Left ventricle myocardium inferior (tissue), 1 donor: ENCODE measurements at places on chromosomes 4 and X. TPM values are rescaled to one million over a fixed set of nuclear protein-coding genes. Genes with fewer than 3 reads are reported as not detected.

Gene FSTL5
- total RNA-seq = not detected

Gene RBM10
- 27.8 TPM for total RNA-seq

Gene AFF1
- total RNA-seq = 67.9 TPM

Gene PCYT1B
- total RNA-seq = 0.36 TPM

Gene AFM
- total RNA-seq = not detected

Gene CHRNA9
- total RNA-seq = not detected

Gene NAP1L5
- 3.5 TPM for total RNA-seq

Gene MPP1
- total RNA-seq = 32.9 TPM

Gene ASMTL
- 36.5 TPM for total RNA-seq

Gene ACOT9
- total RNA-seq = 49.1 TPM

Gene SPARCL1
- 292 TPM for total RNA-seq

Gene SYNPO2
- 239 TPM for total RNA-seq

Gene KLF3
- 16.5 TPM for total RNA-seq

Gene ZNF711
- 1.7 TPM for total RNA-seq

Gene NPNT
- total RNA-seq = 2.9 TPM

Gene OTC
- 0.58 TPM for total RNA-seq

Gene ENOPH1
- total RNA-seq = 16.2 TPM

Gene TLR2
- 2.8 TPM for total RNA-seq

Gene MAGEC3
- total RNA-seq = not detected

Gene SULT1E1
- total RNA-seq = not detected

Gene F8
- total RNA-seq = 49.7 TPM

Gene GYG2
- total RNA-seq = 0.66 TPM

Gene SERPINA7
- not detected for total RNA-seq

Gene RBM46
- total RNA-seq = not detected

Gene FAM9B
- total RNA-seq = not detected

Gene HELT
- total RNA-seq = not detected

Gene TLR3
- 4.9 TPM for total RNA-seq

Gene MGARP
- total RNA-seq = 0.60 TPM

Gene LANCL3
- total RNA-seq = 0.27 TPM

Gene GC
- total RNA-seq = not detected

Gene SLC10A4
- total RNA-seq = not detected

Gene LNX1
- total RNA-seq = 9.5 TPM

Gene GAGE12J
- total RNA-seq = not detected

Gene CFAP99
- not detected for total RNA-seq

Gene TLR10
- not detected for total RNA-seq

Gene RHOXF2B
- not detected for total RNA-seq

Gene ASB5
- total RNA-seq = 4.3 TPM

Gene ASB12
- total RNA-seq = 4.3 TPM
